ENCODE measurements at places on chromosomes 16 and 17. TPM values are rescaled to one million over a fixed set of nuclear protein-coding genes. Genes with fewer than 3 reads are reported as not detected.

Gene LASP1
- 231 TPM for total RNA-seq

Gene HASPIN
- 4.1 TPM for total RNA-seq

Gene TPSD1
- total RNA-seq, result not detected

Gene MYH11
- under 0.01 TPM for total RNA-seq

Gene CCL4L2
- not detected for total RNA-seq

Gene OR1F1
- total RNA-seq, result not detected

Gene SF3B3
- total RNA-seq, result 89.1 TPM

Gene PPP1R27
- 0.09 TPM for total RNA-seq

Gene BCKDK
- total RNA-seq, result 19.3 TPM

Gene SLC16A11
- total RNA-seq, result not detected

Gene FASN
- 307 TPM for total RNA-seq

Gene ITGA2B
- under 0.01 TPM for total RNA-seq

Gene MARCHF10
- not detected for total RNA-seq

Gene ENDOV
- total RNA-seq, result 24.7 TPM

Gene OR4D2
- total RNA-seq, result not detected

Gene ARL5C
- total RNA-seq, result not detected

Gene KRTAP9-8
- not detected for total RNA-seq

All from smooth muscle cell of the umbilical artery (primary cell).